ENCODE measurements at places on chromosomes 13 and 19. TPM values are rescaled to one million over a fixed set of nuclear protein-coding genes. Genes with fewer than 3 reads are reported as not detected.

The C13orf46 gene
- total RNA-seq: 3.0 TPM

DNA sequence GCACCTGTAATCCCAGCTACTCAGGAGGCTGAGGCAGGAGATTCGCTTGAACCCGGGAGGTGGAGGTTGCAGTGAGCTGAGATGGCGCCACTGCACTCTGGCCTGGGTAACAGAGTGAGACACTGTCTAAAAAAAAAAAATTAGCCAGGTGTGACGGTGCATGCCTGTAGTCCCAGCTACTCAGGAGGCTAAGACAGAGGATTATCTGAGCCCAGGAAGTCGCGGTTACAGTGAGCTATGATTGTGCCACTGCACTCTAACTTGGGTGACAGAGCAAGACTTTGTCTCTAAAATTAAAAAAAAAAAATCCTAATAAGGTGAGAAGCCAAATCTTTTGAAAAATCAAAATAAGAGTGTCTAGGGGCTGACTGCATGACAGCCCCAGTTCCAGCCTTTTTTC, 9.7 kb upstream of the CEBPA start:
- no peak for DNase-seq
- H3K27me3 ChIP-seq: no peaks in the 10 kb centered on the region
- no peak overlapping the region for H3K4me3 ChIP-seq
- no peaks in the 10 kb centered on the region for H3K4me1 ChIP-seq
- no peaks in the 10 kb centered on the region for H3K36me3 ChIP-seq

The IZUMO4 gene
- 5.6 TPM for total RNA-seq

The ZNF443 gene
- total RNA-seq: 2.5 TPM

The FAM83E gene
- total RNA-seq: 1.7 TPM

DNA sequence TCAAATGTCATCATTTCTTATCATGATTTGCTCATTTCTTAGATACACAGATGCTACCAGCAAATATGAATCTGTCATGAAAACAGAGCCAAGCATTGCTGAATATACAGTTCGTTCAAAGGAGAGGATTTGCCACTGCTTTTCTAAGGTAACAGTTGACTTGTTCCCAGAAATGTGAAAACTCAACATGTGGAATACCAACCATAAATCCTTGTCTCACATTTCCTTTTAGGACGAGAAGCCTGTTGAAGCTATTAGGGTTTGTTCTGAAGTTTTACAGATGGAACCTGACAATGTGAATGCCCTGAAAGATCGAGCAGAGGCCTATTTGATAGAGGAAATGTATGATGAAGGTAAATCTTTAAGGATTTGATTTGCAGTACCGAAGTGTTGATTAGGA, 86.7 kb downstream of the DNAJC3 start:
- peaks cover 7% of the 10 kb centered on the region for H3K36me3 ChIP-seq
- DNase-seq: no peak
- no peaks in the 10 kb centered on the region for H3K4me1 ChIP-seq

The RXFP2 gene
- total RNA-seq: not detected

The SIGLEC5 gene
- total RNA-seq: not detected

DNA sequence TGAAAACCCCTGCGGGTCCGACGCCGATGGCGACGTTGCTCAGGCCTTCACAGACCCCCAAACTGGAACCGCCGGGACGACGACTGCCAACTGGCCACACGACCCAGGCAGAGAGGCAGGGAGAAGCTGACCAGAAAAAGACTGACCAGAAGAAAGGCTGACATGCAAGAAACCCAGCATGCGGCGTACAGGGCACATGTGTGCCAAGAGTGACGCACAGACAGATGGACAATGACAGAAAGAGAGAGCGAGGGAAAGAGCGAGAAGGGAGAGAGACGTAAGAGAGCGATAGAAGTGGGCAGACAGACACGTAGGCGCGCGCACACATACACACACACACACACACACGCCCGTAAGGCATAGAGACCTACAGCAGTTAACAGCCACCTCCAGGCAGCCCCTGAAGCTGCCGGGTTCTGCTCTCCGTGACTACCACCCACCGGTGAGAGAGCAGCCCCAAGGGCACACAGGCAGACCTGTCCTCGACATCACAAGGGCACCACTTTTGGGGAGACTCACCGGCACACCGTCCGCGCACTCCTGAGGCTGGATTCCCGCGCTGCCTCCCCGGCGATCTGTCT, 67.2 kb upstream of the ZNF527 start:
- no peak for DNase-seq
- no peak overlapping the region for H3K27ac ChIP-seq
- no peaks in the 10 kb centered on the region for H3K36me3 ChIP-seq
- no peaks in the 10 kb centered on the region for H3K27me3 ChIP-seq

The SMIM44 gene
- not detected for total RNA-seq

The CACNG6 gene
- not detected for total RNA-seq

The PMIS2 gene
- total RNA-seq: not detected

The PPP1R12C gene
- total RNA-seq: 86.2 TPM

The ATP4A gene
- not detected for total RNA-seq

DNA sequence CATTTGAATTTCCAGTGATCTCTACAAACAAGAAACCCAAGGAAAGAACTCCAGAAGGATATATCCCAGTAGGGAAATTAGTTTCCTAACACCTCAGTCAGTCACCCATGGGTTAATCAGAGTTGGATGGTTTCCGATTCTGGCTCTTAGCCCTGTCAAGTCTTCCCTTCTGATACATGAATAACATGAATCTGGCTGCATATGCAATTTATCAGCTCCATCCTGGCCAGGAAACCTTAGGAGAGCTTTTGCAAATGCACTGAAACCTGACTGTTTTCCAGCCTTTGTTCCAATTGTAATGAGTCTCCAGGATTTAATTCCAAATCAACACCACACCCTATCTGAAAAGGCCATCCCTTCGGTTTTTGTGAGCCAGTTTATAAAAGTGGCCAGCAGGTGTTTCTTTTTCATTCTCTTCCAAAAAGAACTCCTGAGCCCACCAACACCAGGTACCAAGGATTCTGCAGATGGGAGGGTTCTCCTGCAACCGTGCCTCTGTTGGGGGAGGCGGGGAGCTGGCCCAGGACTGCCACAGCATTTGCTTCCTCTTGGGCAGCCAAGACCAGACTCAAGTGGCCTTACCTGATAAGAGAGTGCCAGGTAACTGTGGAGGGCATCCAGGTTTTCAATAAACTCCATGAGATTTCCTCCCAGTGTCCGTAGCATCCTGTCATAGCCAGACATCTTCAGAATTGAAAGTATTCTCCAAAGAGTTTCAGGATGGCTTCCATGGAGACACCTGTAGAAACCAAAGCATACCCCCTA, 77.5 kb downstream of the C13orf42 start:
- no peaks in the 10 kb centered on the region for H3K4me1 ChIP-seq
- peaks cover 3% of the 10 kb centered on the region for H3K27me3 ChIP-seq
- no peak for DNase-seq
- H3K27ac ChIP-seq: no peak overlapping the region
- no peaks in the 10 kb centered on the region for H3K36me3 ChIP-seq

GRCh38 chr13:34478376-34478775, 463.7 kb upstream of the NBEA start:
- H3K4me3 ChIP-seq: no peak overlapping the region
- no peaks in the 10 kb centered on the region for H3K27me3 ChIP-seq
- H3K36me3 ChIP-seq: no peaks in the 10 kb centered on the region
- DNase-seq: no peak
- H3K4me1 ChIP-seq: no peaks in the 10 kb centered on the region
- no peak overlapping the region for H3K27ac ChIP-seq

All from astrocyte (in vitro differentiated cells and primary cell).